ENCODE measurements at places on chromosomes 16 and 17.

- DNase-seq, result no peak
Observed at GRCh38 chr17:43521389-43521788, 24.8 kb downstream of the ETV4 start.

- DNase-seq, result no peak
Observed at GRCh38 chr16:13780406-13781168, 139.4 kb upstream of the ERCC4 start.

DNA sequence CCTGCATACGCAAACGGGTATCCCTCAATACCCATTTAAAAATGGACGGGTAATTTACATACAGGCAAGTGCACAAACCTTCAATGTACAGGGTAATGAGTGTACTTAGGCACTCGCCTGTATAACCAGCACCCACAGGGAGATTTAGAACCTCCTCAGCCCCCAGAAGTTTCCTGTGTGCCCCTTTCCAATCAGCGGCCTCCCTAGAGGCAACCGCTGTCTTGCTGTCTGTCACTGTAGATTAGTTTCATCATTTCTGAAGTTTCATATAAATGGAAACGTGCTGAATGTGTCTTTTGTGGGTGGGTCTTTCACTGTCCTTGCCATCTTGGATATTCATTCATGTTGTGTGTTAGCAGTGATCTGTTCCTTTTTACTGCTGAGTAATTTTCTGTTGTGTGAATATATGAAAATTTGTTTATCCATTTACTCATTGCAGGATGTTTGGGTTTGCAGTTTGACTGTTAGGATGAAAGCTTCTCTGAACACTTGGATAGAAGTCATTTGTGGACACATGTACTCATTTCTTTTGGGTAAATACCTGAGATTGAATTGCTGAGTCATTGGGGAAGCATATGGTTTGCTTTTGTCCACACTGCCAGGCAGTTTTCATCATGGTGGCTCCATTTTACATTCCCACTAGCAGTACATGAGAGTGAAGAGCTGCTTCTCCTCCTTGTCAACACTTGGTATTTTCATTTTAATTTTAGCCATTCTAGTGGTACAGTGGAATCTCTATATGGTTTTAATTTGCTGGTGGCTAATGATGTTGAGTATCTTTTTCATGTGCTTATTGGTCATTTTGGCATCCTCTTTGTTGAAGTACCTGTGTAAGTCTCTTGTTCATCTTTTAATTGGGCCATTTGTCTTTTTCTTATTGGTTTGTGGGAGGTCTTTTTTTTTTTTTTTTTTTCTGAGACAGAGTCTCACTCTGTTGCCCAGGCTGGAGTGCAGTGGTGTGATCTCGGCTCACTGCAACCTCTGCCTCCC lies 2.1 kb upstream of the ADCY7 start:
- DNase-seq, result no peak

DNA sequence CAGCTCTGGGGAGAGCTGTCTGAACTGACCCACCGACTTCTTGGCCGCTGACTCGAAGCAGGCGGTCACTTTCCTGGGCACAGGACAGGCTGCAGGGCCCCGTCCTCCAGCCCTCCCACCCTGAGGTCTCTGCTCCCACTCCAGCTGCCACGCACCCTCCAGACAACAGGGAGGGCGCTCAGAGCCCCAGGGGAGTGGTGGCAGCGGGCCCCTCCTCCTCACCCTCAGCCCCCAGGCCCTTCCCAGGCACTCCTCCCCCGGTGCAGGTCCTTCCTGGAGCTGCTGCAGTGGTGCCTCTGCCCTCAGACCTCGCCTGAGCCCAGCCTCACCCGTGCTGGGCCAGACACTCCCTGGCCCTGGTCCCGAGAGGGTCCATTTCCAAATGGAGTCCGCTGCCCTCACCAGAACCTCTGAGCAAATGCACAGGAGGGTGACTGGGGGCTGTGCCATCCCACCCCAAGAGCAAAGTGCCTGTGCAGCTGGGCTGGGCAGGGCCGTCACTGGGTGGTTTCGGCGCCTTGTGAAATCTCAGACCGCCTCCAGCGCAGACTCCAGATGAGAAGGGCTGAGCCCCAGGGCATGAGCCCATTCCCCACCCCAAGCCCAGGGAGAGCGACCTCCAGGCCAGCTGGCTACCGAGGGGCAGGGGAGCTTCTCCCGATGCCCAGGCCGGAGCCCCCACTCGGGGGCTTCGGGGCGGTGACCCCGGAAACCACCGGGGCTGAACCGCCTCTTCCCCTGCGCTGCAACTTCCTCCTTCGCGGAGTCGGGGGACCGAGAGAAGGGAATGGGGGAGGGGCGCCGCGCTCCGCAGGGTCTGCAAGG lies 717 bp downstream of the CYBA start:
- peak; percentile 44 for DNase-seq

- DNase-seq, result no peak
Observed at GRCh38 chr17:50557630-50558029, 2.9 kb upstream of the CACNA1G start.

DNA sequence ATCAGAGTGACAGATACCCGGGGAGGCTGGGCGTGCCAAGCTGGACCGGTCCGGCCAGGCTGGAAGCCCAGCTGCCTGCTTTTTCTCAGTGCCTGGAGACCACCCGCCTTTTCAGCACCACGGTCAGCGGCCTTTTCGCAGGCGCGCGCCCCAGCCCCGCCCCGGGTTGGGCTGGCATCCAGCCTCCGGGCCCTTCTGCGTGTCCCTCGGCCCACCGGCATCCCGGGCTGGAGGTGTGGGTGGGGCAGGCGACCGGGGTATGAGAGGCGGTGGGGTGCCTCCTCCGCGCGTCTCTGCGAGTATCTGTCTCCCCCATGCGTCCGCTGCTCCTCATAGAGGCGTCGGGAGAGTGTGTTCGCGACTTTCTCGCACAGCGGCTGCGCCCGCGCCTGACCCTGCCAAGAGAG lies 102.5 kb downstream of the MRM1 start:
- DNase-seq, result peak; percentile 37

DNA sequence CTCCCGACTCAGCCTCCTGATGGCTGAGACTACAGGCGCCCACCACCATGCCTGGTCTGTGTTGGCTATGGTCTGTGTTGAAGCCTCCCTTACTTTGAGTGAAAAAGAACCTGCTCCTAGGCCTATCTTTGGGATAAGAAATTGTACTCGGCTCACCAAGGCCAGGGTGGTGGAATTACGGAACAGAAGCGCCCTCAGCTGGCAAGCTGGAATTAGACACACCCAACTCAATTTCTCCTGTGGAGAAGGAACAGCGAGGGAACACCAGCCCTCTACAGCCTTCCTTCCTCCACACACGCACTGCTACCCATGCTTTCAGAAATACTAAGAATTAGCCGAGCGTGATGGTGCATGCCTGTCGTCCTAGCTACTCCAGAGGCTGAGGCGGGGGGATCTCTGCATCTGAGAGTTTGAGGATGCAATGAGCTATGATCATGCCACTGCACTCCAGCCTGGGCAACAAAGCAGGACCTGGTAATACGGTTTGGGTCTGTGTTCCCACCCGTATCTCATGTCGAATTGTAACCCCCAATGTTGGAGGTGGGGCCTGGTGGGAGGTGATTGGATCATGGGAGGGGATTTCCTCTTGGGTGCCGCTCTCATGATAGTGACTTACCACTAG lies 40.1 kb upstream of the RBBP6 start:
- no peak for DNase-seq

DNA sequence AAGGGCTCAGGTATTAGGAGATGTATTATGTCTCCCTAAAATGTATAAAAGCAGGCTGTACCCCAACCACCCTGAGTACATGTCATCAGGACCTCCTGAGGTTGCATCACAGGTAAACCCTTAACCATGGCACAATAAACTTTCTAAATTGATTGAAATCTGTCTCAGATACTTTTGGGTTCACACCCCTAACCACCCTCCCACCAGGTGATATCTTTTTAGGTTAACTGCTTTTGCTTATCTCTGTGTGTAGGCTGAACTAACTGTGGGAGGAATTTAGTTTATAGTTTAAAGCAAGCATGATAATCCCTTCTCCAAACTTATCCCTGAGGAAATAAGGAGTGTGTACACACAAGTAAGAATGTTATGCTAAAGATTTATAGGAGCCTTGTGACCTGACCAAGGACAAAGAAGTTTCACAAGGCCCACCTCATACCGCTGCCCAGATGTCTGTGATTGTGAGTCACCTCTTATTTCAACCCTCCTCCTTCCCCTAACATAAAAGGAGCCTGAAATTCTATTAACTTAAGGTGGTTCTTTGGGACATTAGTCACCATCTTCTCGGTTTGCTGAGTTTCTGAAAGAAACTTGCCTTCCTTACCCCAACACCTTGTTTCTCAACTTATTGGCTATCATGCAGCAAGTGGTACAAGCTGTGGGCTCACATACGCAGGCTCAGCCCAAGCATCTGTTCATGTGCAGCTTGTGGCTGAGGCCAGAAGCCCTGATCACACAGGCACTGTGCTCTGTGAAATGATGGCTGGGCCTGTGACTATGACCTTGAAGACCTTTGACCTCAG lies 11.3 kb downstream of the PRSS22 start:
- no peak for DNase-seq
